Stimulated activated CD4-positive, alpha-beta T cell treated with anti-CD3 and anti-CD28 coated beads, TNF-alpha, amount 100 ng/mL, for 48 hours (primary cell): ENCODE measurements at places on chromosomes 12 and 14.
A peak's percentile ranks its signal among the peaks of the same experiment; 100 is the strongest.

DNA sequence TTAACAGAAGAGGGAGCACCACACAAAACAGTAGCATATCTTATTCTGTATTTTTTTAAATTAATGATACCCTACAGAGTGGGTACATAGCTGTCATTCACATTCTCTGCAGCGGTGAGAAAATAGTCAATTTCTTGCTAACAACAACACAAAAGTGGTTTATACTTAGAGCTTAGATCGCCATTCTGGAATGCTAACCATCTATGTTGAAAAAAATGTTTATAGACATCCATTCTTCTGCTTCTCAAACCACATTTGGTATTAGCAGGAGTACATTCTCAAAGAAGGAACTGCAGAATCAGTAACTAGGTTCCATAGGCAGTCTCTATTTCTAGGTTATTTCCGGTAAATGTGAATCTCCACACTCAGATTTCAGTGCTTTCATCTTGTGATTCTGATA lies 185.9 kb downstream of the PPFIA2 start:
- DNase-seq: no peak

GRCh38 chr12:110826592-110827200 lies 20.1 kb upstream of the CCDC63 start:
- peak; percentile 83 for DNase-seq

DNA sequence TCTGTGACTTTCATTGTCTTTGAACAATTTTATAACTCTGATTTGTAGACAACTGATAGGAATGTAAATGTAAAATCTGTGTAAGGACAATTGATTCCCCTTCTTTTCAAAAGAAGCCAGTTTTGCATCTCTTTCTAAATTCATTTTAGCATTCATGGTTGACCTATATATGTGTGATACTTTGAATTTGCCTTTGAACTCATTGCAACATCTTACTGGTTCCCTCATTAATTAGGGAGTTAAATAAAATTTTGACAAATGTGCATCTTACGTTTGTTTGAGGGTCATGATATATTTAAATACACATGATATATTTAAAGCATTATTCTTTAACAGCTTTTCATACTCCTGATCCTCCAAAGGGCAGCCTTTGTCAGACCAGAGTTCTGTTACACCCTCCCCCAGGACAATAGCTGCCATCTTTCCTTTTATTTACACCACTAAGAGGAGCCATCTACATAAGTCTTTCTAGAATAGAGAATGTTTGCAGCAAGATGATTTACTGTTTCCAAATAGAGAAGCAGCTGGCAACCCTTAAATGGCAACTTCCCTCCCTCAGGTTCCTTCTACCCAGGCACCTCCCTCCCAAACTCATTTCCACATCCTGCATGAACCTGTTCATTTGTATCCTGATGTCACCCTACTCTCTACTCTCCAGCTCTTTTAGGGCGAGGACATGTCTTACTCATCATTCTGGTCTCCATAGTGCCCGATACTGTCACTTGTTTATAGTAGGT lies 40.2 kb upstream of the APPL2 start:
- DNase-seq: no peak

- no peak for DNase-seq
Observed at GRCh38 chr12:111181143-111181726, 187.7 kb downstream of the PHETA1 start.

DNA sequence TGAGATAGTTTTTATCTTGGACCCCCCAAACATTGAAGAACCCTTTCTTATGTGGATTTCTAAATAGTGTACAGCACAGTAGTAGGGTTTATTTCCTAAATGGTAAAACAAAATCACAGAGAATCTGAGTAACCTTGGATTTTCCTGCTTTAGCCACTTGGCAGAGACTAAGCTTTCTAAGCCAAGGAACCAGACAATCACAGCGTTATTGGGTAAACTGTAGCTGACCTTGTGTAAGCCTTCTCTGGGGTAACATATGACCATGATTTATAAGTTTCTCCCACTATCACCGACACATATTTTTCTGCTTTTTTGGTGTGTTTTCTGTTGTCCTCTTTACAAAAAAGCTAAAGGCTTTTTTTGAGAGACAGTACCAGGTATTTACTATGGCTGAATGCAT lies 136.3 kb upstream of the PZP start:
- DNase-seq: no peak

DNA sequence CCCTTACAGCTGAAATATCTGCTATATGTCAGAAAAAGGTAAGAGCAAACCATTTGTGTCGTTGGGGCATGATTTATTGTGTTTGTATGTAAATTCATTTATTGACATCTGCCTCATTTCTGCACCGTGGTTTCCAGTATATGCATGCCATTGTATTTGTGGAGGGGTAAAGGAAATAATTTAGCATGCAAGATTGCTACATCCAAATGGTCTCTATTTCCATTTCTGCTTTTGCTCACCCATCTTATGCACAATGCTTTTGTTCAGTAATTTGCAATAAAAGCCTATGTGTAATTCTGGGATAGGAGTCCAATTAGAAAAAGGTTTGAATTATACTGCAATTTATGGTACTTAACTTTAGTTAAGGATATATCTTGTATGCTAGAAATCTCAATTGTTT lies 101.8 kb downstream of the UNC79 start:
- no peak for DNase-seq

DNA sequence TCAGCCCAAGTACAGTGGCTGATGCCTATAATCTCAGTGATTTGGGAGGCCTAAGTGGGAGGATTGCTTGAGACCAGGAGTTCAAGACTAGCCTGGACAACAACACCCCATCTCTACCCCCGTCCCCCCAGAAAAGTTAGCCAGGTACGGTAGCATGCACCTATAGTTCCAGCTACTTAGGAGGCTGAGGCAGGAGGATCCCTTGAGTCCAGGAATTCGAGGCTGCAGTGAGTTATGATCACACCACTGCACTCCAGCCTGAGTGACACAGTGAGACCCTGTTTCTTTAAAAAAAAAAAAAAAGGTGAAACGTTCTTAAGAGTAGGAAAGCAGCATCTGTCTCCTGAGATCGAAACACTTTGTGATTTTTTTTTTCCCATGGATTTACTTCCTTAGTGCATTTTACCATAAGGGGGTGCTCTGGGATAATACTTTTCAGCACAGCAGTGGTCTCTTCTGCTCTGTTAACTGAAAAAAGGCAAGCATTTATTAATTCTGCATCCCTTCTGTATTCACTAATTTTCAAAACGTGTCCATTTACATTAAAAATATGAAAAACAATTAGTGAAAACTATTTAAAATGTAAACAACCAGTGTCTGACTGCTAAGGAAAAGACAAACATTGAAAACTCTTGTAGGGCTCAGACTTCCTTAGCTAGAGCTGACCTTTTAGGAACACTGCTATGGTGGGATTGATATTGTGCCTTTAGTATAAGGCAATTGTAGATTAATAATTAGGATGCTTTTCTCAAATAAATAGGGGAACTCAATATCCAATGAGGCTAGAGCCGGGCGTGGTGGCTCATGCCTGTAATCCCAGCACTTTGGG lies 31.2 kb upstream of the USP44 start:
- DNase-seq: no peak

DNA sequence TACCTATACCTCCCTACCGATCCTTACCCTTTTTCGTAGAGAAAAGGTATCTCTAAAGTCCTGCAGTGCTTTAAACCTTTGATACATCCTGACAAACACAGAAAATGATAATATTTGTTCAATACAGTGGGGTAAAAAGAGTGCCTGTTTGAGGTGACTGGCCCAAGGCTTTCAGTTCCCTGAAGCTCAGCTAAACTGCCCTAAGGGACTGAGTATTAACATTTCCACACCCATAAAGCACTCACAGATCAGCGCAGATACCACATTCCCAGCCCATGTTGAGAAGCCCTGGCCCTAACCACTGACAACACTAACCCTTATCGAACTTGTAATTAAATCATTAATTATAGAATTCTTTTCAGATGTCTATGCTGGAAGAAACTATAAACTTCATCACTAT lies 108.7 kb downstream of the DIP2B start:
- no peak for DNase-seq

DNA sequence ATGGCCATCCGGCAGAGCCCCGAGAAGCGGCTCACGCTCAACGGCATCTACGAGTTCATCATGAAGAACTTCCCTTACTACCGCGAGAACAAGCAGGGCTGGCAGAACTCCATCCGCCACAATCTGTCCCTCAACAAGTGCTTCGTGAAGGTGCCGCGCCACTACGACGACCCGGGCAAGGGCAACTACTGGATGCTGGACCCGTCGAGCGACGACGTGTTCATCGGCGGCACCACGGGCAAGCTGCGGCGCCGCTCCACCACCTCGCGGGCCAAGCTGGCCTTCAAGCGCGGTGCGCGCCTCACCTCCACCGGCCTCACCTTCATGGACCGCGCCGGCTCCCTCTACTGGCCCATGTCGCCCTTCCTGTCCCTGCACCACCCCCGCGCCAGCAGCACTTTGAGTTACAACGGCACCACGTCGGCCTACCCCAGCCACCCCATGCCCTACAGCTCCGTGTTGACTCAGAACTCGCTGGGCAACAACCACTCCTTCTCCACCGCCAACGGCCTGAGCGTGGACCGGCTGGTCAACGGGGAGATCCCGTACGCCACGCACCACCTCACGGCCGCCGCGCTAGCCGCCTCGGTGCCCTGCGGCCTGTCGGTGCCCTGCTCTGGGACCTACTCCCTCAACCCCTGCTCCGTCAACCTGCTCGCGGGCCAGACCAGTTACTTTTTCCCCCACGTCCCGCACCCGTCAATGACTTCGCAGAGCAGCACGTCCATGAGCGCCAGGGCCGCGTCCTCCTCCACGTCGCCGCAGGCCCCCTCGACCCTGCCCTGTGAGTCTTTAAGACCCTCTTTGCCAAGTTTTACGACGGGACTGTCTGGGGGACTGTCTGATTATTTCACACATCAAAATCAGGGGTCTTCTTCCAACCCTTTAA lies 1.5 kb downstream of the FOXG1 start:
- no peak for DNase-seq

- DNase-seq: no peak
Observed at GRCh38 chr14:76941946-76942805, 86.3 kb downstream of the IRF2BPL start.

- peak; percentile 57 for DNase-seq
Observed at GRCh38 chr12:50764286-50765094, 589 bp downstream of the ATF1 start.

- DNase-seq: no peak
Observed at GRCh38 chr14:90842726-90843125, 26.5 kb upstream of the TTC7B start.

DNA sequence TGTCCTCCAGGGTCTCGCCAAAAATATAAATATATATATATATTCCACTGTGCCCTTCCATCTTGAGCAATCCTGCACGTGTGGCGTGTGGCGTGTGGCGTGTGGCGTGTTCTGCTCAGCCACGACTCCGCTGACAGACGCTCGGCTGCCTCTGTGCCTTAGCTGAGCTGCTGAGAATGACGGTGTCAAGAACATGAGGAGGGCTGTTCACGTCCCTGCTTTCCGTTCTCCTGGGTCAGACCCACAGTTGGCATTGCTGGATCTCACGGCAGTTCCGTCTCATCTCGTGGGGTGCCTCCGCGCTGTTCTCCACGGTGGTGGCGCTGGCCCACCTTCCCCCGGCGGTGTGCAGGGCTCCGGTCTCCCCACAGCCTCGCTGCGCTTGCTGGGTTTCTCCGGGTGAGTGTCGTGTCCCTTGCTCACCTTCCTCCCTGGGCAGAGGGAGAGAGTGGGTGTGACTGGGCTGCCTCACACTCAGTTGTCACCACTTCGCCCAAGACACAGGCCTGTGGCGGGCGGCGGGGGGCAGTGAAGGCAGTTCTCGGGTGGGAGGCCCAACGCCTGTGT lies 9.4 kb downstream of the GPR132 start:
- DNase-seq: no peak

- DNase-seq: no peak
Observed at GRCh38 chr12:65536351-65536750, 257.9 kb downstream of the MSRB3 start.

DNA sequence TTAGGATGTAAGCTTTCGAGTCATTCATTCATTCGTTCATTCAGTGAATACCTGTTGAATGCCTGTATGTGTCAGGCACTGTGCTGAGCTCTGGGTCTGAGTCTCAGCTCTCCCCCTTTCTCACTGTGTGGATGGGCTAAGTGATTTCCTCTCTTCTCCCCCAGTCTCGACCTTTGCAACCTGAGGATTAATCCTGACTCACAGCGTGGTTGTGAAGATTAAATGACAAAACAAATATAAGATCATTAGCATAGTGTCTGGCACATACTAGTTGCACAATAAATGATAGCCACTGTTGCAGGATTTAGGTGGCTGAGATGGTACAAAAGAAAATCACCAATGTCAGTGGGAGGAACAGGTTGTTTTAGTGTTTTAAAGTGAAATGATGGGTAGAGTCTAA lies 136.7 kb downstream of the GPR135 start:
- no peak for DNase-seq

DNA sequence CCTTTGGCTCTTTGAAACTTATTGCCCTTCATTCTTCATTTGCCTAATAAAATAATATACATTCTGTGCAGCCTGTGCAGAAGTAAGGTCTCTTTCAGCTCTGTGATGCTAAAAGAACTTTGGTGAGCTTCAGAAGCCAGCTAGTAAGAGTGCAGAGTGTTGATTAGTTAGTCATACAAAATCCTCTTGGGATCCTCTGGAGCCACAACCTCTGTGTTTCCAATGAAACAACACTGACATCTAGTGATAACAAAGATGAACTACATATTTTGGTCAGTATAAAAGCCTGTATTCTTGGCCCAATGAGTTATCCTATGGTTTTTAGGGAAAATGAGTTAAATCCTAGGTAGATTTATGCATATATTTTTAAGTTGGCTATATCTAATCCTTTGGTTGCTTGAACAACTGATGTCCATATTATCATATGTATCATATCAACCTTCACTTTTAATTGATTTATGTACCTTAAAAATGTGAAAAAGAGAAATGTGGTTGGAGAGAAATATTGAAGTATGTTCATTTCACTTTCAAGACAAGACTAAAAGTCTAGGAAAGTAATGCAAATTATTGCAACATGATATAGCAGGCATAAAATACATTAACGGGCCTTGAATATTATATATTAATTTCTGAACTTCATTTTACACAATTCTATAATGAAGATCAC lies 158.4 kb downstream of the KLHL28 start:
- no peak for DNase-seq

GRCh38 chr12:64673490-64674169 lies 63.3 kb downstream of the RASSF3 start:
- DNase-seq: no peak

DNA sequence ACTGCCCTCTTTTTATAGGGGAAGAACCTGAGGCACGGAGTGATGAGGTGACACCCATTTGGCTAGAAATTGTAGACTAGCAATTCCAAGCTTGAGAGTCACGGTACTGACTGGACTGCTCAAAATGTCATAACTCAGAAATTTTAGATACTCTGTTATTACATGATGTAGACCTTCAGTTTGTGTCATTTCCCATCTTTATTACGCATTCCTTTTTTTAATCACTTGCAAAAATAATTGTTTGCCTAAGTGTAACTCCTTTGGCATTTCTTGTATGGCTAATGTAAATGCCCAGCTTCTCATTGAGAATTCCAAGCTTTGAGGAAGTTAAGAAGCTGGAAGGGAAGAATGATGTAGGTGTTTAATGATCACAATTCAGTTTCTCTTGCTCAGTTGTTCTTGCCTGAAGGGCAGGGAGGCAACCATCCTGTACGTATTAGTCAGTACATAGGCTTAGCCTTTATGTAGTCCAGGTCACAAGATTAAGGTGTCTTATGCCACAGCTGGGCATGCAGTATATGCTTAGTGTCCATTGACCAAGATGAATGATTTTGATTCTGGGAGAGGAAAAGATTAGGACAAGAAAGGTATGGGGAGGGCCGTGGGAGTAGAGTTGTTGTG lies 68.2 kb upstream of the EVL start:
- no peak for DNase-seq
